ENCODE measurements at places on chromosomes 2 and 18.

DNA sequence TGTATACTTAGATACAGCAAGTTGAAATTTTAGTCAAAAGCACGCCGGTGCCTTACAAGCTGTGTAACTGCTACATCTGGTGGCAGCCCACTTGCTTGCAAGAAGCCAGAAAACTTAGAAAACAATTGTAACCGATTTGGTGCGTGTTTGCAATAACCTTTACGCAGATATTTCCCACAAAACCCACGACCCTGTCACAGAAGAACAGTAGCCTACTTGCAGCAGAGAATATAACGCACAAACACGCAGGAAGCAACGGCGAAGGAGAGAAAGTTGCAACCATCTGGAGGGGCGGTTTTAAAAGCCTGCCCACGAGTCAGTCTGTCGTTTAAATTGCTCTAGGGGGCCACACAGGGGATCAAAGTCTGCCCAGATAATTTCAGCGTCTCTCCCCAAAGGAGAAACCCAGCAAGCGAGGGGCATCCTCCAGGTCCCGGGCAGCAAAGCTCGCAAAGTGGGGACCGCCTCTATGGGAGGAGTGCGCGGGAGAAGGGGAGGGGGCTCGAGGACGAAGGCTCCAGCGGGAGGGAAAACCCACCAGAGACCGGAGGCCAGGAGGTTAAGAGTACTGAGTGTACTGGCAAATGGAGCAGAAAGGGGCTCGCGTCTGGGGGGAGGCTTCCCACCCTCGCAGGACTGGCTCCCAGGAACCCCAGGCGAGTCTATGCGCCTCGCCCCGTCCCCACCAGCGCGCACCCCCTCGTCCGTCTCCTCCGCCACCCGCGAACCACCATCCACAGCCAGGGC is 1.1 kb downstream of the TLK1 start:
- DNase-seq, result peak; percentile 24

- no peak for DNase-seq
These were observed 69.2 kb upstream of the ARL4C start for GRCh38 chr2:234565842-234566619.

GRCh38 chr18:65606551-65607130 is 144.2 kb upstream of the CDH7 start:
- no peak for DNase-seq

DNA sequence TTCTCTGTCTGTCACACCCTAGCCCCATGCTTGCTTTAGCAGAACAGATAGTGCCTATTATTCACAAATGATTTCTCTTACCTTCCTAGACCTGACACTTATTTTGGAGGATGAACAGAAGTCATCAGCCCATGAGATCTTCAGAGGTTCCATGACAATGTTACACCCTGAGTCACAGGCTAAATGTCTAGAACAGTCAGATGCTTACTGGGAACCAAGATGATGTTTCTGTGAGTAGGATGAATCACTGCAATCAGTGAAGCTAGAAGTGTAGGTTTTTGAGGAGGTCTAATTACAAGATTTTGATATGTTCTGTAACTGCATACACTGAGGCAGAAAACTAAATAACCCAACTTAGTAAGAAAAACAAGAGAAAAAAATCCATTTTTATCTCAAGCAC is 123.0 kb upstream of the THUMPD2 start:
- DNase-seq, result no peak

DNA sequence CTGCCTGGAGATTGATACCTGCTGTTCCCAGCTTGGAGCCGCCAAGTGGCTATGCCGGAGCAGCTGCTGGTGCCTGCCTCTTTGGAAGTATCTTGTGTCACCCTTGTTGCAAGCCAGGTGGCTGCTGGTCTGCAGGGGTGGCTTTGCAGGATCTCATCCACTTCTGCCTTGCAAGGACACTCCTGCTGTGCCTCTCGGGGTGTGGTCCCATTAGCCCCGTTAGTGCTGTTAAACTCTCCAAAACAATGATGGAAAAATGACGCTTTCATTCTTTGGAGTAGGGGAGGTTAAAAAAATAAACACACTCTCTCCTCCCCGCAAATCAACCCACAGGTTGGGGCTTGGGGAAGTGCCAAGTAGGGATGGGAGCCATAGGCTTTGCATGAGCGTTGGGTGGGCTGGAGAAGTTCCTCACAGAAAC is 352.8 kb downstream of the RNF144A start:
- DNase-seq, result peak; percentile 65

GRCh38 chr2:224948859-224949258 is 93.4 kb downstream of the DOCK10 start:
- DNase-seq, result no peak

- no peak for DNase-seq
These were observed 4.5 kb upstream of the PUM2 start for GRCh38 chr2:20355131-20355530.

GRCh38 chr2:154720651-154721050 is 22.2 kb downstream of the KCNJ3 start:
- no peak for DNase-seq

- DNase-seq, result no peak
These were observed 14.7 kb upstream of the KCTD1 start for GRCh38 chr18:26563024-26563423.

- DNase-seq, result no peak
These were observed 91.5 kb downstream of the ARHGEF33 start for GRCh38 chr2:38981003-38981669.

DNA sequence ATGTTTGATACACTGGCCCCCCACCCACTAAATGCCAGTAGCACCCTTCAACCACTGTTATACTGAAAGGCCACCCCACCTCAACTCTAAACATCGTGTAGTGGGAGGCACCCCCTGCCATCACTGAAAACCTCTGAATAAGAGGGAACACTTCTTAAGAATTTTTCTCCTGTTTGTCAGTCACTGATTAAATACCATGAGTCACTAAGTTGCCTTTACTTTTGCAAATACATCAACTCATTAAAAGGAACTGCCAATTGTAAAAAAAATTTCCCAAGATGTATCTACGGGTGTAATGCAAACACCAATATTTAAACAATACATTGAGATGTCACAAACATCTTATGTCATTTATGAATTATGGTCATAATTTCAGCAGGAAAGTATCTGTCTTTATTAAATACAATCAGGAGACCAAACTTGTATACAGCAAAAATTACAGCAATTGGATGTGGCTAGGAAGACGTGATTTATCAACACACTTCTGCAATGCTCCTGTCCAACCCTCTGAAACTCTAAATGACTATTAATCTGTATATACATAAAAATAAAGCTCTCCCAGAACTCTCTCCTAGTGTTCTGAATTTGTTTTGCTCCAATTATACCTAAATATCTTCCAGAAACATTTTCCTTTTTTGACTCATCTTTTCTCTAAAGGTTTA is 144.1 kb upstream of the STK17B start:
- DNase-seq, result no peak

DNA sequence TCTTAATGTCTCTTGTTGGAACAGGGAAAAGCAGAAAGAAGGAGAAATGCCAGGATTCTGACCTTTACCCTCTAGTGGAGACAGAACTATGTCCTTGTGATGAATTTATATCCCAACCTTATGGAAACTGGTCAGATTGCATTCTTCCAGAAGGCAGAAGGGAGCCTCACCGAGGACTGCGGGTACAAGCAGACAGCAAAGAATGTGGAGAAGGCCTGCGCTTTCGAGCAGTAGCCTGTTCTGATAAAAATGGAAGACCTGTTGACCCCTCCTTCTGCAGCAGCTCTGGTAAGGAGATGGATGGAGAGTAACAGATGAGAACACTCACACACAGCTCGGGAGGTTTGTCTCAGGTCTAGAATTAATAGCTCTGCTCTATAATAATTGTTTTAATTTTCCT is 552.7 kb upstream of the HNMT start:
- no peak for DNase-seq

All from DMS153 (cell line).